ENCODE measurements at places on chromosomes 2 and 18. TPM values are rescaled to one million over a fixed set of nuclear protein-coding genes. Genes with fewer than 3 reads are reported as not detected.
A peak's percentile ranks its signal among the peaks of the same experiment; 100 is the strongest.

Gene RAX
- total RNA-seq: 0.52 TPM

DNA sequence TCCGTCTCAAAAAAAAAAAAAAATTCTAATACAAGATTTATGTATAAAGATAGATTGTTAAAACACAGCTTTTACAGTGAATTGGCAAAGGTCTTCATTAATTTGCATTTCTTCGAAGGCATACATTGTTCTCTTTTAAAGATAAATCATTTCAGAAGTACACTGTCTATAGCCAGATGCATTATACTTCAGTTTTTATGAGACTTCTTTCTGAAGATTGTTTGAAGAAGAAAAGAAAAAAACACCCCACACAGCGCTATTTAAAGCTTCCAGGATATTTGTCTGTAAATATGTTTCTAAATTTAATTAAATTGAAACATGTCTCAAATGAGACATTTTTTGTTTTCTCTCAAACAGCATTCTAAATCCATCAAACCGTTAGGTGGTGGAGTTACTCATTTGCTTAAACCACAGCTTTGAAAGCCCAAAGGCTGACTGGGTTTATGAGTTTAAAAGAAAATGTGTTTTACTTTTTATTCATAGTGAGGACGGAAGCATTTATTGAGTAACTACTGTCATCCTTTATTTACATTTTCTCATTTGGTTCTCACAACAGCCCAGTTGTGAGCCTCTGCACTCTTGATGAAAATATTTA is 42.4 kb upstream of the C1GALT1C1L start:
- H3K27me3 ChIP-seq: no peaks in the 10 kb centered on the region
- H3K4me3 ChIP-seq: no peak overlapping the region
- no peak overlapping the region for H3K27ac ChIP-seq
- no peak for DNase-seq

- H3K27ac ChIP-seq: peak within 1 kb of the TSS; percentile 82
- peaks cover 35% of the 10 kb centered on the region for H3K36me3 ChIP-seq
- H3K27me3 ChIP-seq: no peaks in the 10 kb centered on the region
- H3K4me3 ChIP-seq: peak within 1 kb of the TSS; percentile 99
These were observed at the start of gene IDH1 for GRCh38 chr2:208254871-208255556. Gene IDH1 (minus strand): TSS chr2:208255071. CDS start chr2:208251551, 3,520 bp downstream.

DNA sequence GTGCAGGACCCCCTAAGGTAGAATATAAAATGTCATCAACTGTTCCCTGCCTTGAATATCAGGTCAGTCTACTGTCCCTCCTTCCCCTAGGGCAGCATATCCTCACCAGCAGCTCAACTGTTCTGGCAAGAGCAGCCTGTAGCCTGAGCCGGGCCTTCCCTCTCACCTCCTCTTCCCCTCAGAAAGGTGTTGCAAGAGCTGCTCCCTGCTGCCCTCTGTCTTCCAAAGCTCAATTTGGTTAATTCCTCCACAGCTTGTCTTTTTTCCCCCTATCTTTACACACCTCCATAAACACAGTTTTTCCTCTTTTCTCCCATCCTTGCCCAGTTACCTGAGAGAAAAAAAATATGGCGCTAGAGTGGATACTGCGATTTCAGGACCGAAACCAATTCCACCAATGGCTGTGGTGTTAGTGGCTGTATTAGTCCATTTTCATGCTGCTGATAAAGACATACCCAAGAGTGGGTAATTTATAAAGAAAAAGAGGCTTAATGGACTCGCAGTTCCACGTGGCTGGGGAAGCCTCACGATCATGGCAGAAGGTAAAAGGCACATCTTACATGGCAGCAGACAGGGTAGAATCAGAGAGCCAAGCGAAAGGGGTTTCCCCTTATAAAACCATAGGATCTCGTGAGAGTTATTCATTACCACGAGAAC is 184.7 kb downstream of the MREG start:
- peak; percentile 50 for DNase-seq
- H3K36me3 ChIP-seq: no peaks in the 10 kb centered on the region
- no peak overlapping the region for H3K27ac ChIP-seq
- no peaks in the 10 kb centered on the region for H3K4me1 ChIP-seq
- H3K27me3 ChIP-seq: no peaks in the 10 kb centered on the region

DNA sequence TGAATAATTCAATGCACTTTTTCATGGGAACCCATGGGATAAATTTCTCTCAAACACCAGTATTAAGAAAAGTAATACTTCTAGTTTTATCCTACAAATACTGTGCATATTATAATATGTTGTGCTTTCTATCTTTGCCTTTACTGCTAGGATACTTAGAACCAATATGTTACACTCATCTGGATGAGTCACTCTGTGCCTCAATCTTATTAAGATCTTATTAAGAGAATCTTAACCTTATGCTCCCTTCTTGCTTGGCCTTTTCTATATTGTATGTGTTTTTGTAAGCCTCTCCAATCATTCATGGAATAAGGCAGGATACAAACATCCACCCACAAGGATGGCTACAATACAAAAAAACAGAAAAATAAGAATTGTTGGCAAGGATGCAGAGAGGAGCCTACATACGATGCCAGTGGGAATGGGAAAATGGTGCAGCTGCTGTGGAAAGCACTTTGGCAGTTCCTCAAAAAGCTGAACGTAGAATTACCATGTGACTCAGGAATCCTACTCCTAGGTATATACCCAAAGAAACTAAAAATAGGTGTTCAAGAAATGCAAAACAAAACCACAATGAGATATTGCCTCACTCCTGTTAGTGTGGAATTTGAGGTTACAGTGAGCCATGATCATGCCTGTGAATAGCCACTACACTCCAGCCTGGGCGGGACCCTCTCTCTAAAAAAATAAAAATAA is 10.7 kb upstream of the TWSG1 start:
- H3K4me1 ChIP-seq: no peaks in the 10 kb centered on the region
- no peak overlapping the region for H3K4me3 ChIP-seq
- H3K27ac ChIP-seq: no peak overlapping the region
- H3K27me3 ChIP-seq: no peaks in the 10 kb centered on the region
- no peak for DNase-seq
- no peaks in the 10 kb centered on the region for H3K36me3 ChIP-seq

DNA sequence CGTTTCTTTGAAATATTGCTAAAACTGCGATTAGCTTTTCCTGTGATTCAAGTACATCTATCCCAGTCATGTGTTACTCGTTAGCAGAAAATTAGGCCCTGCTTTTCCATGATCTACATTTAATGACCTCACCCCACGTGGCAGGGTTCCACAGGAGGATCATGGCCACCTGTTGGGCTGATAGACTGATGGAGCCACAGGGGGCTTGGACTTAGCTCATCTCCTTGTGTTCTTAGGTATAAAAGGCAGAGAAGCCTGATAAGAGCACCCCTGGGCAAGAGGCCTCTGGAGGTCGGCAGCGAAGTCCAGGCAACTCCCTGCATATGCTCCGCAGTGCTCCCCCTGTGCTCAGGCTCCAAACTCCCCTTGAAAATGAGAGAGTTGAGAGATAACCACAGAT is 12.9 kb downstream of the FZD7 start:
- H3K36me3 ChIP-seq: no peaks in the 10 kb centered on the region
- H3K4me1 ChIP-seq: peaks cover 4% of the 10 kb centered on the region
- no peak for DNase-seq
- H3K27me3 ChIP-seq: no peaks in the 10 kb centered on the region

GRCh38 chr2:106358081-106358480 is 110.1 kb downstream of the RGPD3 start:
- H3K27me3 ChIP-seq: no peaks in the 10 kb centered on the region
- 0 out of 2 replicates have a peak, but pooled peaks cover 4% of the 10 kb centered on the region for H3K4me1 ChIP-seq
- H3K27ac ChIP-seq: no peak overlapping the region

Gene REG3G
- total RNA-seq: not detected

Gene PLB1
- total RNA-seq: 0.20 TPM

DNA sequence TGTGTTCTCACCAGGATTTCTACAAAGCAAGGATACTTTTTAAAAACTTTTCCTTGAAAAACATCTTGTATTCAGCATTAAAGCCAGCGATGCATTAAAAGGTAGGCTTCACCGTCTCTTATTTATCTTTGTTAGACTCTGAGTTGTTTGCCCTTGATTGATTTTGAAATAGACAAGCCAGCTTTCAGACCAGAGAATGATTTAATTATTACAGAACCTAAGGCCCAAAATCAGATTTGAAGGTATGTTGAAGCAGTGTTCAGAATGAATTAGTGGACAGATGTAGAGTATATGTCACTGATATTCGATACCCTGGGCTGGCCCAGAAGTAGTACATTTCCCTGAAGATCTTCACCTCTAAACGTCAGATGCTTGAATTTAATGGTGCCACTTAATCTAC is 136.4 kb downstream of the THSD7B start:
- no peaks in the 10 kb centered on the region for H3K27me3 ChIP-seq
- no peak overlapping the region for H3K27ac ChIP-seq
- no peak overlapping the region for H3K4me3 ChIP-seq
- no peaks in the 10 kb centered on the region for H3K36me3 ChIP-seq
- H3K4me1 ChIP-seq: no peaks in the 10 kb centered on the region

Gene UGT1A8
- total RNA-seq: not detected

GRCh38 chr2:130853391-130853790 is 16.7 kb downstream of the ARHGEF4 start:
- no peaks in the 10 kb centered on the region for H3K27me3 ChIP-seq
- no peak overlapping the region for H3K27ac ChIP-seq
- no peak overlapping the region for H3K4me3 ChIP-seq
- H3K4me1 ChIP-seq: no peaks in the 10 kb centered on the region

DNA sequence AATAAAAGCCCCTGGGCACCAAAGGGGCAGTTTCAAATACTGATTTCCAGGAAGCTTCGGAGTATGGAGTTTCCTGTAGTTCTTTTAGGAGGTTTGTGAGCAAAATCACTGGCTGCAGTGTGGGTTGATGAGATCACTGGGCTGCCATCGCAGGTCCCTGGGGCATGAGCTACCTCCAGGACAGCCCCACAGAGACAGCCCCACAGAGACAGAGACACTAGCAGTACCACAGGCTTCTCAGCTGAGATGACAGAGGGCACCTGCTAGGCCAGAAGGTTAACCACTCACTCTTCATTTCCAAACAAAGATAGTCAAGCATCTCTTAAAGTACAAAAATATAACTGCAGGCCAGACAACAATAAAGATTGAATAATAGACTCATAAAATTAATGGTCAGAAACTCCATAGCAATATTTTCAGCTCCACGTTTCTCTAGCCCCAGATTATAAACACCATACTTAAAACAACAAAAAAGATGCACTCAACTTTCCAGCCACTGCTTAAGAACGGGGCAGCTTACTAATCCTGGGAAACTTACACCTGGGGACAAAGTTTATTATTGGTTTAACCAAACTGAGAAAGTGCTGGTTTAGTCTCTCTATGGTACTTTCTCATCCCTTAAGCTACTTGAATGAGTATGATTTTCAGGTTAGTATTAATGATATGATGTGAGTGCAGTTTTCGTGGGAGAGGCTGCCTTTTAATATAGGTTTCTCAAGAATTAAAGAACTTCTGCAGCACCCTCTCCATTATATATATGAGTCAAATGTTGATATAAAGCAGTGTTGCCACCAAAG is 11.6 kb downstream of the AFF3 start:
- H3K4me1 ChIP-seq: no peaks in the 10 kb centered on the region
- peaks cover 1% of the 10 kb centered on the region for H3K27me3 ChIP-seq
- H3K4me3 ChIP-seq: no peak overlapping the region
- H3K36me3 ChIP-seq: no peaks in the 10 kb centered on the region
- no peak for DNase-seq
- H3K27ac ChIP-seq: no peak overlapping the region

All from H1 (cell line).